ENCODE measurements at places on chromosomes 1 and 21.

GRCh38 chr1:28803051-28803450, 8.9 kb upstream of the OPRD1 start:
- DNase-seq = no peak

DNA sequence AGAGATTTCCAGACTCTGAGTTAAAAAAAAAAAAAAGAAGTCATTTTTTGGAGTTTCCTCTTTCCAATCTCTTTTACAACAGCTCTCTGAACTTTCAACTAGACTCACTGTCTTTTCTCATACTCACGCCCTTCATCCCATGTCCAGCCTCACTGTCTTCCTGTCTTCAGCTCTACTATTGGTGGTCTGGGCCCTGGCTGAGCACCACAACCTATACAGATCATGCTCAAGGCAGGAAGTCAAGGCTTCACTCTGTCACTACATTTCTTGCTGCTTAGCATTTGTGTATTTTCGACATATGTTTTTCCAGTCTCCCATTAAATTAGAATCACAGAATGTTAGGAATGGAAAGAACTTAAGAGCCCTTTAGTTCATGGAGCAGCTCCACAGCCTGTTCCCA, 106.4 kb upstream of the PPP2R5A start:
- DNase-seq = no peak

- DNase-seq = no peak
Measured at GRCh38 chr1:43799656-43800635, 92.6 kb downstream of the ST3GAL3 start.

DNA sequence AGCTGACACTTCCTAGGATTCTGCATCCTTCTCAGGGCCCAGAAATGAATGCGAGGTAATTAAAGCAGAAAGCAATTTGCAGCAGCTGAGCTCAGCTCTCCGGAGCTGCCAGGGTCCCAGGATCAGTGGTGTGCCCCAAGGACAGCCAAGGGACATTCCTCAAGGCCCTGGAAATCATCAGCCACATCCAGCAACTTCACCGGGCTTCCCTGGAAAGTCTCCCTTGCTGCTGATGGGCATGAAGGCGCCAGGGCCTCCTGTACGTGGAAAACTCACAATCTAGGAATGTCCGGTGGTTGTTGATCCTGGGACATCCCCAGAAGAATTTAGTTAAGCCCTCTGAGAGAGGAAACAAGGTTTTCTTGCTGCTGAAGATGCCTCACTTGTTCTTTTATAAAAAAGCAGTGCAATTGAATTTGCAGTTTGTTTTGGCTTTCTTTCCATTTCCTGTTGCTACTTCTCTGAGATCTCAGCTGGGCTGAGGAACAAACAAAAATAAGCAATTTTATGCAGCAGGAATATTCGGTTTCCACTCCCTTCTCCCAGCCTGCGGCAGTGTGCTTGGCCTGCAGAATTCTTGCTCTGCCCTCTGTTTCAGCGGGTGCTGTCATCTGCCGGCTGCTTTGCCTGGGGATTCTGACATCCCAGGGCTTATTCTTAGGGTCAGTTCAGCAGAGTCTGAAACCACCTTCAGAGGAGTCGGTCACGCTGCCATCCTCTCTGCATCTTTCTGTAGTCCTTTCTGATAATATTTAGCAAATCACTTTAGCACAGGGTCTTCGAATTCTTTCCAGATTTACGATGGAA, 85.9 kb downstream of the TCP10L start:
- no peak for DNase-seq
